NCI-H2171 (cell line): ENCODE measurements at places on chromosomes 16 and 17.

GRCh38 chr17:68910789-68911431, 44.3 kb downstream of the ABCA8 start:
- DNase-seq = no peak

- no peak for DNase-seq
These were observed 115.8 kb upstream of the CRHR1 start for GRCh38 chr17:45668316-45668715.

- no peak for DNase-seq
These were observed 41.6 kb downstream of the PPL start for GRCh38 chr16:4895366-4895765.

DNA sequence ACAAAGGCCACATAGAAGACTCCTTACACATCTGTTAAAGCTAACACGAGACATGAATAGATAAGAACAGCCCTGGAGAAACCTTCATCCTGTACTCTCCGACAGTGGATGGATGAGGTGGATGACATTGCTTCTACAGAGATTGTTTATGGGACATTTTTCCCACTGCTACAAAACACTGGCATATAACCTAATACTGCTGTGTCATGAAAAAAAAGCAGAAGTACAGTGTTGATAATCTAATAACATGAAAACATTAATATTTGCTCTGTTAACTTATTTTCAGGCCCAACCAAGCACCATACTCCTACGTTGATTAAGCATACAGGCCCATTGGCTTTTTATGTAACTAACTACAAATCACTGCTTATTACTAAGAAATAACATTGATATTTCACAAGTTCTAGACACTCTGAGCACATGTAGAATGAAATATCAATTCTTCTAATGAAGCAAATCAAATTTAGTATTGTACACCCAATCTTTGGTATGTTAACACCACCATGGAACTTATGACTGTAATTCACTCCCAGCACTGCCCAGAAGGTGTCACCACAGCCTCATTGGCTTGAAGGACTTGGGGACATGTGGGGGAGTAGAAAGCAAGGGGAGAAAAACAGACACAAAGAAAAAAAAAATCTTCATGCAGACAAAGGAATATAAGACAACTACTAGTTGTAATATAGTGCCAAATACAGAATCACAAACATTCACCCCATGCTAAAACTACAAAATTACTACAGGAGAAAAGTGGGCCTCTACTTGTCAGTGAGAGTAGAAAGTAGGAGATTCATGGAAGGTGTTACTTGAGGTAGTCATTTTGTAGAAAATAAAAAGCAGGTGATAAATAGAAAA, 330.0 kb upstream of the PMFBP1 start:
- DNase-seq = peak; percentile 54

GRCh38 chr17:65109990-65110680, 27.0 kb upstream of the RGS9 start:
- no peak for DNase-seq

DNA sequence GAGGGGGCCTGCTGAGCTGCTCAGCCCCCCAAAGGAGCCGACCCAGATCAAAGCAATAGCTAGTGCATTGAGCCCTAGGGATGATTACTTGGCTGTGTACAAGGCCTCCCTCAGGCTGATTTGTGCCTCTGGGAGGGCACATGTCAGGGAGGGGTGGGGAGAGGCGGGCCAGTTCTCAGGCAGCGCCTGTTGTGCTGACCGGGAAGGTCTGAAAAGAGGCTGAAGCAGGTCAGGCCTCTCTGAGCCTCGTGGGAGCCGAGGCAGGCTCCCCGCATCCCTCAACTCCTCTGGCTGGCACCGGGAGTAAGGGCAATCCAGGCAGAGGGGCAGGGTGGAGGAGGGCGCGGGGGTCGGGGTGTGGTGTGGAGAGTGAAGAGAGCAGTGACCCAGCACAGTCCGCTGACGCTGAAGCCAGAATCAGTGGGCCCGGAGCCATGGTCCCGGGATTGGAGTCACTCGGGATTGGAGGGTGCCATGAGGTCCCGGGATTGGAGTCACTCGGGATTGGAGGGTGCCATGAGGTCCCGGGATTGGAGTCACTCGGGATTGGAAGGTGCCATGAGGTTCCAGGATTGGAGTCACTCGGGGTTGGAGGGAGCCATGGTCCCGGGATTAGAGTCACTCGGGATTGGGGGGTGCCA, 3.0 kb downstream of the DCXR start:
- no peak for DNase-seq

GRCh38 chr16:79186196-79186595, 414.3 kb downstream of the MAF start:
- no peak for DNase-seq

DNA sequence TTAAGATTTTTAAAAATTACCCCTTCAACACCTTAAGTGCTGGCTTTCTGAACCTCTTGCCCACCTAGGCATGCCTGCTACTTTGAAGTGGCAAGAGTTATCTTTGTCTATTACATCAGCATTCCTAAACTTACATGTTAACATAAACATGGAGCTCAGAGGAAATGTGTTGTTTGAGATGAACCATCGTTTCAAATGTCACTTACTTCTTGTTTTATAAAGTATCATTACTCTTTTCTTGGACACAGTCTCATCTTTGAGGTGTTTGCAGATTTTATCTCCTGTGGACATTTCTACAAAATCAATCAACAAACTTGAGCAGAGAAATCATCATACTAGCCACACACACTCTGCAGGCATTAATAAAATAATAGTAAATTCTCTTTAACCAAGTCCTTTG, 184.9 kb downstream of the WWOX start:
- no peak for DNase-seq

DNA sequence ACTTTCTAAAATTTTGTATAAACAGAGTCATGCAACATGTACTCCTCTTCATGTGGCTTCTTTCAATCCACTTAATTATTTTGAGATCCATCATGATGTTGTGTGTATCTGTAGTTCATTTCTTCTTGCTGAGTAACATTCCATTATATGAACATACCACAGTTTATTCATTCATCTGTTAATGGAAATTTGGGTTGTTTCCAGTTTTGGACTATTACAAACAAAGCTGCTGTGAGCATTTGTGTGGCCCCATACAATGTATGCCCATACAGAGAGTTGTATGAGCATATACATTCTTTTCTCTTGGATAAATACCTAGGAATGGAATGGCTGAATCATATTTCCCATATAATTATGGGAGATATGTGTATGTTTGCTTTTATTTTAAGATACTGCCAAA, 85.6 kb downstream of the CLEC16A start:
- DNase-seq = no peak

GRCh38 chr17:20200016-20200795, 191.0 kb downstream of the SPECC1 start:
- no peak for DNase-seq

GRCh38 chr17:31433091-31433790, 41.8 kb downstream of the RAB11FIP4 start:
- no peak for DNase-seq

DNA sequence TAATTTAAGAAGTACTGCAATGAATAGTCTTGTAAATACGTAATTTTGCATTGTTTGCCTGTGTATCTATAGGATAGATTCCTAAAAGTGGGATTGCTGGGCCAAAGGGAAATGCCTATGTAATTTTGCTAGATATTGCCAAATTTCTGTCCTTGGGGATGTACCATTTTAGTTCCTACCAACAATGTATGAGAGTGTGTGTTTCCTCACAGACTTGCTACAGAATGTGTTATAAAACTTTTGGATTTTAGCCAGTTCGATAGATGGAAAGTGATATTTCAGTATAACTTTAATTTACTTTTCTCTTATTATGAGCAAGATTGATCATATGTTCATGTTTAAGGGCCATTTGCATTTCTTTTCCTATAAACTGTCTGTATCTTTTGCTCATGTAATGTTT, 8.3 kb downstream of the TANGO6 start:
- no peak for DNase-seq

- DNase-seq = no peak
These were observed 2.9 kb downstream of the SRSF2 start for GRCh38 chr17:76734080-76734840.

- DNase-seq = no peak
These were observed 449.8 kb downstream of the SHISA9 start for GRCh38 chr16:13351181-13351580.

GRCh38 chr17:27575096-27575911, 55.7 kb upstream of the LGALS9 start:
- no peak for DNase-seq

DNA sequence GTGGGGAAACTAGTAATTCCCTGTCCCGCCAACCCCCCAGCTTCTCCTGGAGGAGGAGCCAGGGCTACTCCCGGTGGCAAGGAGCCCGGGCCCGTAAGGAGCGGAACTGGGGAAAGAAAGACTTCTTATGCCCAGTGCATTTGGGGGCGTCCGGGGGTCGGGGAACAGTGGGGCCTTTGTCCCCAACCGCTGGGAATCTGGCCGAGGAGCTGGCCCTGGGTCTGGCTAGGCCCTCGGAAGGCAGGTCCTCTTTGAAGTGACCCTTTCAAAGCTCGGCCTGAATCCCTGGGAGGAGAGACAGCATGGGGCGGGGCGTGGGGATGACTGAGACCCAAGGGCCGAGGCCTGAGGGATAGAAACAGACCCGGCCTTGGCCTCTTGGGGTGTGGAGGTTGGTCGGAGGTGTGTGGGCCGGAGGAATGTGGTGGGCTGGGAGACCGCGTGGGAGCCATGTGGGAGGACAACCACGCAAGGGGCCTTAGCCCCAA, 6.0 kb downstream of the ARHGAP23 start:
- DNase-seq = no peak

DNA sequence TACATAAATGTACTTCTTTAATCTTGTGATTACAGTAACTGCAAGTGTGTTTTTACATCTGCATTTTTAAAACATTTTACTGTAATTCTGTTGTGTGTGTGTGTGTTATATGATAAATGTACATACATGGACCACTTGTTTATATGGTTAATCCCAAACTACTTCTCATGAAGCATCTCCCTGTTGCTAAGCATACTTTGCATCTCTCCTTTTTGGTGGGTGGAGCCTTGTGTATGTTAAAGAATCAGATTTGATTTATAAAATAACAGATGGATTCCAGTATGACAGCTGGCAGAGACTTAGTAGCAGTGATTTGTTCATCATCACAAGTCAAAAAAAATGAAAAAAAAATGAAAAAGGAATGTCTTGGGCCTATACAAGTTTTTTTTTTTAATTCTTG, 56.0 kb upstream of the RHBDL3 start:
- no peak for DNase-seq

DNA sequence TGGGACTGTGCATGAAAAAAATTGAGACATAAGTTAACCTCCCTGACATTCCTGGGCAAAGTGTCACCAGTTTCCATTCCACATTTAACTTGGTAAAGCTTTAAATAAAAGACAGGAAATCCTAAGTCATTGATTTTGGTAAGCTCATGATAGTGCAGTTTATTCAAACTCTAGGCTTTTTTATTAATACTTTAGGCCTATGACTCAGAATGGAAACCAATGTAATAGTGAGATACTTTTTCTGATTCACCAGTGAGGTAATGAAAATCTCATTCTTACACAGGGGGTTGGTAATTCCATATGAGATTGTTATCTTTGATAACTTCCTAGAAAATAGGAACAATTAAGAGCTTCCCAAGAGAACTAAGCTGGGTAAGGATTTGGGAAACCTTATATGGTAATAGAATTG, 91.1 kb downstream of the NLK start:
- DNase-seq = no peak

DNA sequence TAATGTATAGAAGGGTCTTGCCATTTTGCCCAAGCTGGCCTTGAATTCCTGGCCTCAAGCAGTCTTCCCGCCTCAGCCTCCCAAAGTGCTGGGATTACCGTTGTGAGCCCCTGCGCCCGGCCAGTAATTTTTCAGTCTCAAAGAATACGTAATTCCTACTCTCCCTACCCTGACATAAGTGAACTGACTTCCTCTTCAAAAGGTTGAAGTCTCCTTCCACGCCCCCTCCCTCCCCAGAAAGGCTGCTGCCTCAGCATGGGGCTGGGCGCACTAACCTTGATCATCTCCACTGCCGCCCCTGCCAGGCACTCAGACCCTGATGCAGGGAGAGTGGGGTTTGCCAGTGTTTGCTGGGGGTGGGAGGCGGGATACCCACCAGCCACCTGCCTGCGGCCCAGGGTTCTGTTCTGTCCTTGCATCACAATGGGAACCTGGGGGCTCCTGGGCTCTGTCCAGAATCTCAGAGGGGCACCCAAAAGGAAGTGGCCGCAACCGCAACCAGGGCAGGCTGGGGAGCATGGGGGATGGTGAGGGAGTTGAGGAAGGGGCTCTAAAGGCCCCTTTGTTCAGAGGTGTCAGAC, 27.5 kb downstream of the KIFC3 start:
- no peak for DNase-seq

DNA sequence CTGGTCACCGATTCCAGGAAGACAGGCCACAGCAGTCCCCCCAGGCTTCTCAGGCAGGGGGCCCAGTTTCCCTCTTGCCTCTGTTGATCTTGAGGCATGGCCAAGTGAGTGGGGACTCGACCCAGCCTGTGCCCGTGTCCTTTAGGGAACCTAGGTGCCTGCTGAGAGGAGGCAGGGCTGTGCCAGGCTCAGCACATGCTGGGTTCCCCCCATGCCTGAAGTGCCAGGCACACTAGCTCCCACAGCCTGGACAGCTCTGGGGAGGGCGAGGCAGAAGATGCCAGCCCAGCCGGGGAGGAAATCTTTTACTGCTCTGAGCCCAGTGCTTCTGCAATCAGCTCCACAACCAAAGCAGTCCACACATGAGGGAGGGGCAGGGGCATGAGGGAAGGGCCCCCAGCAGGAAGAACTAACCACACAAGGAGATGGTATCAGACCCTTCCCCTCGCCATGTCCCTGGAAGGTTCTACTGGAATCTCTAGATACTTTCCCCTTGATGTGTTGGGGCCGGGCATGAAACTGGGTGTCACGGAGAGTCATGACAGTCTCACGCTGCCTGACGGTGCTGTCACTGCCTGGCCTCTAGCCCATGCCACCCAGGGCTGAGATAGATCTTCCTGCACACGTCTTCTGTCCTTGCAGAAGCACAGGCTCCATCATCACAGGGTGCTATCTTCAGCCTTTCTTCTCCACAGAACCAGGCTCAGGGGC, 25.5 kb downstream of the MYO18A start:
- DNase-seq = no peak

GRCh38 chr17:4833941-4834680, 971 bp downstream of the MINK1 start:
- no peak for DNase-seq

DNA sequence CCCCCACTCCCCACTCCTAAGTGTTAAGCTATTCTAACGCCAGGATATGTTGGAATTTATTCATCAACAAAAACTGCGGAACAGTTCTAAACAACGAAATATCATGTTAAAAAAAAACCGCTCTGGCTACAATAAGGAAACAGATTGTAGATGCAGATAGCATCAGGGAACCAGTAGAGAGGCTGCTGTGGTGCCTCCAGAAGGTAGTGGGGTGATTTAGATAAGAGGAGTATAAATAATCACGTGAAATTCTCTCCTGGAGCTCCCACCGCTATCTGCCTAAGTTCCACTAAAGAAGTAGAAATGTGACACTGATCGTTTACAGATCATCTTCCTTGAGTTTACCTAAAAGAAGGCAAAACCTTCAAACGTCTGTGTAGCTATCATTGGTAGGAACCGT, 8.0 kb downstream of the AHSP start:
- no peak for DNase-seq

GRCh38 chr17:71830866-71831265, 290.0 kb upstream of the SOX9 start:
- no peak for DNase-seq
